Prostate gland (tissue), 2 donors: ENCODE measurements at places on chromosomes 2 and 18. TPM values are rescaled to one million over a fixed set of nuclear protein-coding genes. Genes with fewer than 3 reads are reported as not detected.

- no peaks in the 10 kb centered on the region for H3K27me3 ChIP-seq
- no peak overlapping the region for H3K4me3 ChIP-seq
- no peaks in the 10 kb centered on the region for H3K36me3 ChIP-seq
- no peaks in the 10 kb centered on the region for H3K4me1 ChIP-seq
- DNase-seq, result no peak
Observed at GRCh38 chr2:85330839-85331636, 3.2 kb upstream of the TGOLN2 start.

Gene TMEM37
- total RNA-seq, result 1.7 TPM

Gene C2orf15
- total RNA-seq, result 4.5 TPM

DNA sequence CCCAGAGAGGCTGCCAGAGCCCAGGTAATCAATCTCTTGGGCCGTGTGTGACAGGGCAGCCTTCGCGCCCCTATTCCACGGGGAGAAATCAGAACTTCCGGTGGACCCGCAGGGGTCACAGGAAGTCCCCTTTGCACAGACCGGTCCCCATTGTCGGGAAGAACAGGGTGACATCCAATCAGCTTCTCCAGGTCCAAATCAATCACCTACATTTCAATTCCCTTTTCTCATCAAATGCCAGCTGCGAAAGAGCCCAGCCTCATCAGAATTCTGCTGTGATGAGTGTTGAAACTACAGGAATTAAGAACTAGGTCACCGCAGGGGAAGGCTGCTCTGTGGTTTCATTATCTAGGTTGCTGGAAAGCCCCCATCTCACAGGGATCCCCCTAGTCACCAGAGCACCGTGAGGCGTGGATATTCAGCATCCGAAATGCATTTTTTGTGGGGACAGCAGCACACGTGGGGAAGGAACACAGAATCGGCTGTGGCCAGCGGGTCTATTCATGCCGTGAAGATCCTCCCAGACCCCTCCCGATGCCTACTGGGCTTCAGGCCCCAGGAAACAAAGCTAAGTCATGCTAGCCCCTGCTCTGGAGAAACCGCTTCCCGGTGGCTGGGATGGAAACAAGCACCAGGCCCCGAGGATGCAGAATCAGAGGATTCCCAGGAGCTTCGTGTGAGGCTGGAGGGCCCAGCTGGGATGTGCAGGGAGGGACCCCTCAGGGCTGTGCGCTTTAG is 193.7 kb upstream of the ID2 start:
- peaks cover 6% of the 10 kb centered on the region for H3K4me1 ChIP-seq
- no peaks in the 10 kb centered on the region for H3K36me3 ChIP-seq
- no peaks in the 10 kb centered on the region for H3K27me3 ChIP-seq
- no peak overlapping the region for H3K27ac ChIP-seq
- no peak for DNase-seq

Gene TCF23
- not detected for total RNA-seq

Gene CHAC2
- 1.4 TPM for total RNA-seq

- no peaks in the 10 kb centered on the region for H3K36me3 ChIP-seq
- DNase-seq, result no peak
- no peaks in the 10 kb centered on the region for H3K4me1 ChIP-seq
- no peaks in the 10 kb centered on the region for H3K27me3 ChIP-seq
Observed at GRCh38 chr2:190599546-190600220, 49.2 kb upstream of the NAB1 start.

- no peak overlapping the region for H3K4me3 ChIP-seq
- no peaks in the 10 kb centered on the region for H3K4me1 ChIP-seq
- H3K27ac ChIP-seq, result no peak overlapping the region
- H3K36me3 ChIP-seq, result no peaks in the 10 kb centered on the region
Observed at GRCh38 chr18:64119916-64120315, 29.0 kb downstream of the LINC00305 start.

DNA sequence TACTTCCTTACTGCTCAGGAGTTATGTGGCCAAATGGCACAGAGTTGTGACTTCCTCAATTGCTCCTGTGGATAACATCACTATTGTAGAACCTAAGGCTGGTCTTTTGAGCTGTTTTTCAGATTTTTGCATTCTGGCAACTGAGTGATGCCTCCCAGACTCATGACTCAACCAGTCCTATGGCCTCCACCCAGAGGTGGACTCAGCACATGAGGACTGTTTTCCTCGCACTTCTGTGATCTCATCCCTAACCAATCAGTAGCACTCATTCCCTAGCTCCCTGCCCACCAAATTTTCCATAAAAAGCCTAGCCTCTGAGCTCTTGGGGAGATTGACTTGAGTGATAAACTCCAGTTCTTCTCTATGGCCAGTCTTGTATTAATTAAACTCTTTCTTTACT is 407.9 kb upstream of the TNP1 start:
- no peaks in the 10 kb centered on the region for H3K4me1 ChIP-seq
- no peaks in the 10 kb centered on the region for H3K36me3 ChIP-seq
- no peak overlapping the region for H3K27ac ChIP-seq
- no peak for DNase-seq

Gene CPLX4
- total RNA-seq, result not detected

GRCh38 chr18:51150113-51150700 is 47.3 kb downstream of the MEX3C start:
- no peak for DNase-seq
- no peak overlapping the region for H3K27ac ChIP-seq
- no peaks in the 10 kb centered on the region for H3K36me3 ChIP-seq
- no peak overlapping the region for H3K4me3 ChIP-seq

- no peaks in the 10 kb centered on the region for H3K27me3 ChIP-seq
- H3K4me1 ChIP-seq, result peaks cover 6% of the 10 kb centered on the region
- no peak overlapping the region for H3K27ac ChIP-seq
- DNase-seq, result no peak
Observed at GRCh38 chr2:218024871-218025270, 22.1 kb upstream of the TNS1 start.

DNA sequence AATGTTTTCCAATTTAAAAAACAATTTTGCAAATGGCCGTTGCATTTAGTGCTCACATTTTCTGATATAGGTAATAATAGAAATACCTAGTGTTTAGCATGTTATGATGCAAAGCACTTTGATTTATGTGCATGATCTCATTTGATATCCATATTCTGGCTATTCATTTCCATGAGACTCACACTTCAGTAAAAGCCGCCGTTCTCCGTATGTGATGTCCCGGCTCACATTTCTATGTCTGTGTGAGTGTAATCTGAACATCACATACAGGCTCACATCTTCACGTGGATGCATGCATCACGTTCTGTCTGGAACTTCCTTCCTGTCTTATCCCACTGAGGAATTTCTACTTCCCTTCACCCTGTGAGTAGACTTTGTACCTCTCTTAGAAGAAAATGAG is 45.8 kb downstream of the DCDC2C start:
- no peak overlapping the region for H3K4me3 ChIP-seq
- H3K36me3 ChIP-seq, result no peaks in the 10 kb centered on the region
- no peaks in the 10 kb centered on the region for H3K27me3 ChIP-seq
- no peak for DNase-seq

- no peaks in the 10 kb centered on the region for H3K27me3 ChIP-seq
- no peaks in the 10 kb centered on the region for H3K4me1 ChIP-seq
- H3K36me3 ChIP-seq, result no peaks in the 10 kb centered on the region
- H3K27ac ChIP-seq, result no peak overlapping the region
- DNase-seq, result no peak
Observed at GRCh38 chr2:149441255-149441654, 110.9 kb downstream of the LYPD6 start.

GRCh38 chr2:205885492-205886099 is 200.4 kb downstream of the INO80D start:
- DNase-seq, result peak; percentile 78
- no peak overlapping the region for H3K4me3 ChIP-seq
- no peaks in the 10 kb centered on the region for H3K36me3 ChIP-seq
- H3K27me3 ChIP-seq, result no peaks in the 10 kb centered on the region

Gene HRH4
- total RNA-seq, result not detected

GRCh38 chr2:159616286-159616701 is at the start of gene BAZ2B:
TSS of gene BAZ2B (minus strand) at chr2:159616548. CDS start at chr2:159478719, 137,829 bp downstream.
- DNase-seq, result peak; percentile 65
- H3K27me3 ChIP-seq, result no peaks in the 10 kb centered on the region
- H3K36me3 ChIP-seq, result no peaks in the 10 kb centered on the region
- H3K4me3 ChIP-seq, result peak within 1 kb of the TSS; percentile 70

GRCh38 chr18:58087928-58088690 is 44.1 kb downstream of the NEDD4L start:
- H3K27me3 ChIP-seq, result no peaks in the 10 kb centered on the region
- H3K36me3 ChIP-seq, result no peaks in the 10 kb centered on the region
- H3K27ac ChIP-seq, result peak overlapping the region; percentile 82
- H3K4me1 ChIP-seq, result peaks cover 26% of the 10 kb centered on the region
- no peak overlapping the region for H3K4me3 ChIP-seq
- peak; percentile 67 for DNase-seq

GRCh38 chr2:68908392-68908970 is 37.3 kb upstream of the BMP10 start:
- no peak overlapping the region for H3K27ac ChIP-seq
- H3K27me3 ChIP-seq, result no peaks in the 10 kb centered on the region
- no peaks in the 10 kb centered on the region for H3K4me1 ChIP-seq
- DNase-seq, result peak; percentile 77
- no peaks in the 10 kb centered on the region for H3K36me3 ChIP-seq

GRCh38 chr2:24432735-24433134 is 58.3 kb upstream of the NCOA1 start:
- no peaks in the 10 kb centered on the region for H3K27me3 ChIP-seq
- H3K36me3 ChIP-seq, result no peaks in the 10 kb centered on the region
- H3K4me3 ChIP-seq, result no peak overlapping the region
- peaks cover 6% of the 10 kb centered on the region for H3K4me1 ChIP-seq

Gene RAX
- total RNA-seq, result 0.40 TPM

- peaks cover under 1% of the 10 kb centered on the region for H3K4me1 ChIP-seq
- no peak overlapping the region for H3K4me3 ChIP-seq
- no peak overlapping the region for H3K27ac ChIP-seq
- H3K27me3 ChIP-seq, result no peaks in the 10 kb centered on the region
Observed at GRCh38 chr2:99150706-99151105, 4.0 kb downstream of the TSGA10 start.

DNA sequence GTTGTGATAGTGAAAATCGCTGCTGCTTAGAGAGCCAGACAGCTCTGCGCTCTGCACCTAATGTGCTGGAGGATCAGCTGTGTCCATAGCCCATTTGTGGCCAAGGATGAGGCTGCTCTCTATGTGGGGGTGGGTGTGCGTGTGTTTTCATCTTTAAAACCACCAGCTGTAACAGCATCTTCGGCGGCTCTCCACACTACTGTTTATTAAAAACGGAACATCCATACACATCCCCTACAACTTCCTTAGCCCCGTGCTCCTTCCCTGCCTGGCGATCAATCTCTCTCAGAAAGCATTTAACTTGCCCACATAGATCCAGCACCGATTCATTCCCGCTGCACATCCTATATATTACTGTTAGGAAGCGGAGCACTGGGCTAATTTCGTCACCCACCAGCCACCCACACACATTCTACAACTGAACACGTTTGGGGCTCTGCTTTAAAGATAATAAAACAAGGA is 1.6 kb downstream of the CELF4 start:
- H3K4me3 ChIP-seq, result no peak overlapping the region
- no peaks in the 10 kb centered on the region for H3K36me3 ChIP-seq

DNA sequence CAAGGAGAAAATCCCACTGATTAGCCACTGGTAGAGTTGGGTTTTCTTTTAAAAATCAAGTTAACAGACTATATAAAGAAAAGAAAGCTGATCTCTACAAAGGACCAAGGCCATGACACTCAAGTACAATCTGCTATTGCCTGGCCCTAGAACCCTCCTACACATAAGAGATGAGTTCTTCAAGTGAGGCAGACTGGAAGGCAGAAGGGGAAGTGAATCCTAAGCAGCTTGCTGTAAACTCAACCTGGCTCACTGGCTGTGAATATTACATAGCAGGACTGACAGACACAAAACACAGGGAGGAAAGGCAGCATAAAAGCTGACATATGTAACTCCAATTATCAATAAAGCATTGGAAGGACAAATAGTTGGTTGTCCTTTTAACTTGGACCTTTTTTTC is 65.4 kb downstream of the TRIP12 start:
- no peaks in the 10 kb centered on the region for H3K27me3 ChIP-seq
- no peak for DNase-seq
- H3K36me3 ChIP-seq, result peaks cover 2% of the 10 kb centered on the region
- H3K4me3 ChIP-seq, result no peak overlapping the region

GRCh38 chr2:168246483-168247340 is 683 bp downstream of the STK39 start:
- H3K4me3 ChIP-seq, result peak overlapping the region; percentile 80
- no peaks in the 10 kb centered on the region for H3K36me3 ChIP-seq
- H3K4me1 ChIP-seq, result no peaks in the 10 kb centered on the region
- no peaks in the 10 kb centered on the region for H3K27me3 ChIP-seq
- H3K27ac ChIP-seq, result peak overlapping the region; percentile 89

GRCh38 chr2:20635675-20636584 is 15.0 kb downstream of the HS1BP3 start:
- H3K4me1 ChIP-seq, result peaks cover 21% of the 10 kb centered on the region
- peak overlapping the region; percentile 84 for H3K27ac ChIP-seq
- no peaks in the 10 kb centered on the region for H3K27me3 ChIP-seq
- no peak overlapping the region for H3K4me3 ChIP-seq

GRCh38 chr2:113166187-113166645 is 7.6 kb upstream of the PSD4 start:
- no peaks in the 10 kb centered on the region for H3K4me1 ChIP-seq
- no peak for DNase-seq
- H3K27ac ChIP-seq, result no peak overlapping the region
- no peak overlapping the region for H3K4me3 ChIP-seq
- no peaks in the 10 kb centered on the region for H3K36me3 ChIP-seq

Gene GPR148
- total RNA-seq, result not detected

Gene TRIB2
- total RNA-seq, result 205 TPM

- H3K27me3 ChIP-seq, result peaks cover 2% of the 10 kb centered on the region
- no peak overlapping the region for H3K27ac ChIP-seq
- no peak for DNase-seq
- H3K36me3 ChIP-seq, result no peaks in the 10 kb centered on the region
- no peaks in the 10 kb centered on the region for H3K4me1 ChIP-seq
Observed at GRCh38 chr2:127001751-127002150, 103.1 kb downstream of the TEX51 start.

Gene TCF7L1
- total RNA-seq, result 7.0 TPM

DNA sequence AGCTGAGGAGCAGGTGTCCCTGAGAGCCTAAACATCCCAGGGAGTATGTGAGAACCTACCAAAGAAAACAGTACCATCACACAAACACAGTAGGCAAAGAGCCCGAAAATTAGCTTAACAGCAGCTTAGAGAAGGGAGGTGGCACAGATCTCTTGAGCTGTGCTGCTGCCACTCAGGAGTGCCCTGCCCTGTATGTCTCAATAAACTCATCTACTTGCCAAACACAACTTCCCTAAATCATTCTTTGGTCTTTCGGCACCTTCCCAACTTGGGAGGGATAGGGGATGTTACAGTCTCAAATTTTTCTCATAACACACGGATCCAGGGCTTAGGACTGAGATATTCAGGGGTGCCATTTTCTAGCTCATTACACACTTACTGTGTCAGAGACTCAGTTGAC is 45.3 kb upstream of the C1D start:
- H3K27me3 ChIP-seq, result no peaks in the 10 kb centered on the region
- H3K27ac ChIP-seq, result no peak overlapping the region
- no peaks in the 10 kb centered on the region for H3K4me1 ChIP-seq
- H3K4me3 ChIP-seq, result no peak overlapping the region
- no peaks in the 10 kb centered on the region for H3K36me3 ChIP-seq

Gene ZNF892
- 4.8 TPM for total RNA-seq

GRCh38 chr18:50277942-50278341 is 3.4 kb downstream of the MBD1 start:
- peaks cover 11% of the 10 kb centered on the region for H3K4me1 ChIP-seq
- H3K27me3 ChIP-seq, result no peaks in the 10 kb centered on the region
- peaks cover 34% of the 10 kb centered on the region for H3K36me3 ChIP-seq
- H3K27ac ChIP-seq, result no peak overlapping the region
- no peak for DNase-seq

GRCh38 chr2:47272905-47273758 is 118.0 kb upstream of the STPG4 start:
- no peaks in the 10 kb centered on the region for H3K36me3 ChIP-seq
- DNase-seq, result no peak
- no peaks in the 10 kb centered on the region for H3K4me1 ChIP-seq
- H3K27ac ChIP-seq, result no peak overlapping the region
